ENCODE measurements at places on chromosomes 4 and X.

GRCh38 chr4:1409491-1410425 is 3.5 kb upstream of the NKX1-1 start:
- DNase-seq, result no peak

- no peak for DNase-seq
These were observed 545.0 kb downstream of the GABRG1 start for GRCh38 chr4:45578874-45579273.

- DNase-seq, result no peak
These were observed 103.9 kb upstream of the RAB40AL start for GRCh38 chrX:102833136-102833535.

- DNase-seq, result no peak
These were observed 17.7 kb downstream of the DOCK11 start for GRCh38 chrX:118513120-118513898.

DNA sequence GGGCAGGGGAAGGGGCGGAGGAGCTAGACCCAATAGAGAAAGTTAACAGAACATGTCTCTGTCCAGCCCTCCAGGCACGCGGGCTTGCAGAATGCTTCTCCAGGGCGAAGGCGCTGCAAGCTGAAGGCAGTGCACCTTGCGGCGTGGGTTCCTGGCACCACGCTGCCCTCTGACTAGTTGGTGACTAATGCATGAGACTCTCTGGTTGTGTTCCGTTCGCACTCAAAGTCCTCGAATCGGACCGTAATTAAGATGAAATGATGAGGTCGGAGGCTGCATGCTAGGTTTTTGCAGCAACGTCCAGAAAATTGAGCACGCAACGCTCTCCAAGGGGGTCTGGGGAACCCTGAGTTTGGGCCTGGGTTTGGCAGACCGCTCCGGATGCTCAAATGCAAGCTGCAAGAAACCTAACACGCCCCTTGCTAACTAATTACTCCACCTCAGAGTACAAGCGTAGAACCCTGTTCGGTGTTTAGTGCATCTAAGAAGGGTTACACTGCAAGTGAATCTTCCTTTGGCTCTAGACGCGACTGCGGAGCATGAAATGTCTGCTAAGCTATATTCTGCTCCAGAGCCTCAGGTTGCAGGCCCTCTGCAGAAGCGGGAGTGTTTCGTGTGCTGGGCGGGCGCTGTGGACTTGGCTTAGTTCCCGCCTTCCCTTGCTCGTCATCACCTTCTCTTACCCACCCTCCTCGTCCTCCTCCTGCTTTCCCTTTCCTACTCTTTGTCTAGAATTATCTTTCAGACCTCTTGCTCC is 57.1 kb upstream of the NKAP start:
- no peak for DNase-seq

DNA sequence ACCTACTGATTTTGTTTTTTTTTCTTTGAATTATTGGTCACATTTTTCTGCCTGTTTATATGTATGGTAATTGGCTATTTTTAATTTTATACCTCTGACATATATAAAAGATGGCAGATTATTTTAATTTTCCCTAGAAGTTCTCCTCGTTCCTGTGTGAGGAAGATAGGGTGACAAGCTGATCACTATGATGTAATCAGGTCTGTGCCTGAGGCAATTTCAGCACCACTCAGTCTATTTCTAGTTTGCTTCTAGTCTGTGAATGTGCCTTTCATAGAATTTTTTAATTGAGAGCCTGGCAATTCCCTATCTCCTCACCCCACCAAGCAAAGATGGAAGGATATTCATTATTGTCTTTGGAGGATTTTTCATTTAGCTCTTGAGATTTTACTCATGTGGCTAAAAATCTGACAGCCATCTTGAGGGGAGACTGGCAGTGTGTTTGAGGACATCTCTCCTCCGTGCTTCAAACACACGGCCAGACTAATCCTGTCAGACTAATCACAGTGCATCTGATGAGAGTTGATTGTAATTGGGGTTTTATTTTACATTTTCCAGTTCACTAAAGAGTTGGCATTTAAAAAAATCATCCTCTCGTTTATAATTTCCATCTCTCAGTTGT is 500.3 kb downstream of the TRIML1 start:
- no peak for DNase-seq

- DNase-seq, result no peak
These were observed 115.4 kb upstream of the STK26 start for GRCh38 chrX:131907488-131908314.

DNA sequence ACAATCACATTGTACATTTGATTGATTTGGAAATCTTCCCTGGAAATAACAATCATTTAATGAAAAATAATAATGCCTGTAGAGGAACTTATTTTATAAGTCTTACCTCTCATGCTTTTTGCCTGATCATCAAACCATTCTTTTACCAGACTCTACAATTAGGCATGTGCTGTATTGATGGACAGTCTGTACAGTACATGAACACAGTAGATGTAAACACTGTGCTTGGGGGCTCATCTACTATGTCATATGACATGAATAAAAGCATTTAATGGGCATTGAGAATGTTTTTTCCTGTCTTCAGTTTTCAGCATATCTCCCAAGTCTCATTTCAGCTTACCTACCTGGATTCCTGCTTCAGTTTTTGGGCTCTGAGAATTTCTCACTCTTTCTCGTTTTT is 1070.9 kb downstream of the STIM2 start:
- no peak for DNase-seq

DNA sequence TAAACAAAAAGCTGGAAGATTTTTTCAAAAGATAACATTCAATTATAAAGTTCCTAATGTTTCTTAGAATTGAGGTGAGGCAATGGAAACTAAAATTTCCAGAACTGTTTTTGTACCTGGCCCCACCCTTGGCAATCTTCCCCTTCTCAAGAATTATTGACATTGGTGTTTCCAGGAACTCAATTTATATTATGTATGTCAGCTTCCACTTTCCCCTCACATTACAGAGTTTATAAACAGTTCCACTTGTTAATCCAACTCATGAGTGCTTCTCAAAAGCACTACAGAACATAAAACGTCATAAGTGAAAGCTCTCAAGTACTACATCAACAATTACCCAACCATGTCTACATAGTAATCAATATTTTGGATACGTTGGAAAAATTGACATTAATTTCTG is 107.4 kb downstream of the FAM13A start:
- DNase-seq, result no peak

- no peak for DNase-seq
These were observed 21.3 kb upstream of the SULT1B1 start for GRCh38 chr4:69781458-69782418.

GRCh38 chr4:157964463-157964862 is 208.4 kb downstream of the GASK1B start:
- DNase-seq, result no peak

DNA sequence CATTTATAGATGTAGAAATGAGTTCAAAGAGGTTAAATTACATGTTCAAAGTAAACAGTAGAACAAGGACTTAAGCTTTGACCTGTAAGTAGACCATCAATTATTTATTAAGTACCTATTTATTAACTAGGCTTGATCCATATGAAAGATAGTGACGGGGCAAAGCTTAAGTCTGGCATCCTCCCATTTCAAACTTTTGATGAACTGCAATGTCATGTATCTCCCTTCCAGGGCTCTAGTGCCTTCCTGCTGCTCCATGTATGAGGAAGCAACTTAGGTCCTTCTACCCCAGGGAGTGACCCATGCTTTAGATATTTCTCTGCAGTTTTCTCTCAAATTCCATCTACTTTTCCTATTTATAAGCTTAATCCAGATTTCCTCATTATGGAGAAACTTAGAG is 31.9 kb upstream of the ANTXR2 start:
- no peak for DNase-seq

DNA sequence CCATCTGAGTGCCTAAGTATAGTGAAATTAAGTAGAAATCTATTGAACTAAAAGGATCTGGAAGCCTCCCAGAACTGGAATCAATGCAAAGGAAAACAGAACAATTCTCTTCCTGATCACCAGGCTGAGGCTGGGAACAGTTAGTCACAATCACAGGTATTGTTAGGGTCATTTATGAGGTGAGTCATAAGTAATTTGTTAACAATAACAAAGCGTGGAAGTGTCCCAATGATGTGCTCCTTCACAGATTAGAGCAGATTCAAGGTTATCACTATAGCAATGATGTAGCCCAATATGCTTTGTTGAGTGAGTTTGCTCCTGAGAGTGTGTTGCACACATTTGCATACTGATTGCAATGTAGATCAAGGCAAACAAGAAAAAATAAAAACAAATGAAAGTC is 228.1 kb downstream of the ZNF674 start:
- no peak for DNase-seq

DNA sequence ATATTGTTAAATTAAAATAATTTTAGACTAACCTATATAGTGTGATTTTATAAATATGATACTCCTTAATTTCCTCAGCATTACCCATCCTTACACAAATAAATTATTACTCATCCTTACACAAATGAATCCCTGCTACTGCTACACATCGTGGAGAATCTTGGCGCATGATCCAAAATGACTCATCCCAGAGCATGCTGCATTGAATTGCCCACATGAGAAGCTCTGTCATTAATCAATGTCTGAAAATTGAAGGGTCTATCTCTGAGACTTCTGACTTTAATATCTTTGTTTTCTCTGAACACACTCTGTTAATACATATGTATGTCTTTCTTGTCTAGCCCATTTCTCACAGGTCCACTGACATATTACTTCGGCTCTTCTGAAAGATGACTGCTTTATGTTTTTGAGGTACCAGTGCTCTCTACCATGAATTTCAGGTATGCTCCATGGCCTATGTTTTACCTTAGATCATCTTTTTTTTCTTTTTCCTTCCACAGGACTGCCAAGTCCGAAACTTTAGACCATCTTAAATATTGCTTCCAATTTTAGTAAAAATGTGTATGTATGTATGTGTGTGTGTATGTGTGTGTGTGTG is 15.7 kb upstream of the DUSP21 start:
- DNase-seq, result no peak

Data from stimulated activated CD4-positive, alpha-beta T cell treated with anti-CD3 and anti-CD28 coated beads, Interleukin-1b, Interleukin-23, amount 100 ng/mL, for 1 hour (primary cell).